GM03348 (cell line): ENCODE measurements at places on chromosomes 2 and 18.

GRCh38 chr2:167471332-167471731 lies 583.1 kb downstream of the XIRP2 start:
- DNase-seq = no peak

GRCh38 chr18:65145312-65145711 lies 605.5 kb upstream of the CDH7 start:
- no peak for DNase-seq

- DNase-seq = no peak
Observed at GRCh38 chr2:34549710-34550345, 950.7 kb upstream of the FAM98A start.

GRCh38 chr2:85308896-85309555 lies 18.8 kb downstream of the TGOLN2 start:
- DNase-seq = peak; percentile 23

DNA sequence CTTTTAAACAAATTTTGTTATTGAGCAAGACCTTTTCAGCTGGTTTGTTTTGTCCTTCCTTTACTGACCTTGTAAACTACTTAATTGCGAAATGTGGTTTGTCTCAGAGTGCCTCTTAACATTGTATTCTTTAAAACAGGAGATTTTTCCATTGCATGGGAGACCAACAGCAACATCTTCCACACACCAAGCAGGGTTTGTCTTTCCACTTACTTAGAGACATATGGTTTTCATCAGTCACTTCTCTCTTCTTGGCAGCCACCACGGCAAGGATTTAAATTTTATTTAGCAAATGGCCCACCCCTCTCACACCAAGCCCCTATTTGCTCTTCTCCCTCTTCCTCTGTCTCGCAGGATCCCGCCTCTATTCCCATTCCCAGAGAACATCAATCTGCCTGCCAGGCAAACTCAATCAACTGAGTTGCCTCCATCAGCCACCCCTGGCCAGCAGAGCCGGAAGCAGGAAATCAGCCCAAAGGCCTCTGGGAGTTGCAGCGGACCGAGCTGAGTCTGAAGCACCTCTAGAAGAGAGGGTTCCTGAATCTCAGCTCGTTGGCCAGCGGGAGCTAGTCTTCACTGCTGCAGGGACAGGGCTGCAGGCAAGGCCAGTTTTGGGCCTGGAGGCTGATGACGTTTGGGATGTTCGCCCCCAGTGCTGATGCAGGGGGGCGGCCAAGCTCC lies 11.3 kb upstream of the CIB4 start:
- DNase-seq = peak; percentile 59

DNA sequence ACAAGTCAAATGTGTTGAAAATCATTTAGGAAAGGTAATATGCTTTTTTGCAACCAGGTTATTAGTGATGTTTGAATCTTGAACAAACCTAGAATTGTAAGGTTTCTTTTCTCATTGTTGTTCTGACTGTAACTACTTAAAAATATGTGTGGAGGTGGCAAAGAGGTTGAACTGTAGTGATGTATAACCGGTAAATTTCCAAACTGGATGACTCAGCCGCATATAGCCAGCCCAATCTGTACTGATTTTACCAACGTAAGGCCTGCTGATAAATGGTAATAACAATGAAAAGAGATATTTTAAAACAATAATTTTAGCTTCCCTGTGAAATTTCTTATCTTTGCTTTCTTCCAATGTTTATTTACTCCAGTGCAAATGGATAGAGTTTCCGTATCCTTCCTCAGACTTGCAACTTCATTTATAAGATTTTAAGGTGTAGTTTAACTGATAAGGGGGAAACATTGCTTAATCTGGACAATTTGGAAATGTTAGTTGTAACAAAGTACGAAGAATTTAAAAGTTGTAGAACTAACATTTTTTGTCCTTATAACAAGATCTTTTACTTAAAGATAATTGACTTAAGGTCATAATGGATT lies 1170.4 kb upstream of the ZEB2 start:
- no peak for DNase-seq

DNA sequence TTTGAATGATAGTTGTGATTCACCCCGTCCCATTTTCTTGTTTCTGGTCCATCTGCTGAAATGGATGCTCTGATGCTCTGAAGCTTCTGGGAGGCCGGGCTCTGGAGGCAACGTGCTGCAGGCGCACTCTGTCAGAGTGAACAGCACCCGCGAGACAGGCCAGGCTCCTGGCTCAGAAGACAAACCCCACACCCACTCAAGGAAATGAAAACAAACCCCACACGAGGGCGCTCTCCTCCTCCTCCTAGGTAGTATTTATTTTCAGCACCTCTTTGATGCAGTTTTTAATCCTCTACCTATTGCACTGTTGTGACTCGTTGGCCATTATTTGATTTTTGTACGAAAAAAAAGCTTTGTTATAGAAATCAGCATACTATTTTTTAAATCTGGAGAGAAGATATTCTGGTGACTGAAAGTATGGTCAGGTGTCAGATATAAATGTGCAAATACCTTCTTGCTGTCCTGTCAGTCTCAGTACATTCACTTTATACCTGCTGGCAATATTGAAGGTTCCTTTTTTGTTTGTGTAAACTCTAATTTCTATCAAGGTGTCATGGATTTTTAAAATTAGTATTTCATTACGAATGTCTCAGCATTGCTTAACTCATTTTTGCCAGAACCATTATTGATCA lies 10.3 kb upstream of the CHST10 start:
- peak; percentile 48 for DNase-seq

- DNase-seq = no peak
Observed at GRCh38 chr2:143698888-143699570, 569.8 kb downstream of the ARHGAP15 start.
